Stimulated activated CD8-positive, alpha-beta memory T cell treated with anti-CD3 and anti-CD28 coated beads, Interleukin-12 subunit alpha, Interleukin-12 subunit beta, amount 100 ng/mL, for 4 hours (primary cell): ENCODE measurements at places on chromosomes 1 and 21.

DNA sequence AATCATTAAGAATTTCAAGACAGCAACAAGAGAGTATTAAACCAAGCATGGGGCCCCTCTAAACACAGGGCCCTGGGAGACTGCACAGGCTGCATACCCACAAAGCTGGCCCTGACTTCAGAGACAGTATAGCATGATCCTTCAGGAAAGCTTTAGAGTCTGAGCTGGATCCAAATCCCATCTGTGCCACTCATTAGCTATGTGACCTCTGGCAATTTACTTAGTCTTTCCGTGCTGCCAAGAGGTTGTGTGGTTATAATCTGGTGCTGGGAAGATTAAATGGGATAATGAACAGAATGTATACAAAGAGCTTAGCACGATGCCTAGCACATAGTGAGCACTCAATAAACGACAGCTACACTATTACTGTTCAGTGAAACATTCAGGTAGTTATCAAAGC is 4.0 kb downstream of the PHC2 start:
- no peak for DNase-seq

GRCh38 chr1:55589671-55590297 is 374.6 kb upstream of the USP24 start:
- no peak for DNase-seq

DNA sequence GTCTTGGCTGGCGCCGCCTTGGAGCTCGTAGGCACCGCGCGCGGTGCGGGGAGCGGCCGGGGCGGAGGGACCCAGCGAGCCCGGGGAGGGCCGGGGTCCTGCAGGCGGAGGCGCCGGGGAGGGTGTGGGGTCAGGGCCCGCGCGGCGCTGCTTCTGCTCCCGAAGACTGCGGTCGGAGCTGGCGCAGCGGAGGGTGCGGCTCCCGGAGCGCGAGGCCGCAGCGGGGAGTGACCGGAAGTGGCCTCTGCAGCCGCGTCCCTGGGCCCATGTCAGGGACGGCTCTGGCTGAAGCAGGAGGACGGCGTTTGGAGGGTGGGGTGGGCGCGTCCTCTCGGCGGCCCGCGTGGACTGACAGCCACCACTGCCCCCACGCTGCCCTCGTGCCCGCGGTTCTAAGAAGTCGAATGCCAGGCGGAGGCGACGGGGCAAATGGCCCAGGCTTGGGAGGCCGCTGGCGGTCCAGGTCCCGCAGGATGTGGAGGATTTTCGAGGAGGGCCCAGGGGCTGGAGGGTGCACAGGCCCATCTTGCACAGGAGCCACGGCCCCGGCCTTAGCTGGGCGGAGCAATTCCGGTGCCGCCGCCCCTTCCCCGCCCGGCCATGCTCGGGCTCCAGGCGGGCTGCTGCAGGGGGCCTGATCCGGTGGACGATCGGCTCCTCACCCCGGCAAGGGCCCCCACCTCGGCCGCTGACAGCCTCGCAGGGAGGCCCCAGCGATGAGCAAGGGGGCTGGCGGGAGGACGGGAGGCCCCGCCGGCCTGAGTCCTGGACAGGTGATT is 7.7 kb upstream of the ZNF669 start:
- DNase-seq = no peak

- no peak for DNase-seq
Observed at GRCh38 chr1:210342986-210343780, 14.5 kb downstream of the HHAT start.

DNA sequence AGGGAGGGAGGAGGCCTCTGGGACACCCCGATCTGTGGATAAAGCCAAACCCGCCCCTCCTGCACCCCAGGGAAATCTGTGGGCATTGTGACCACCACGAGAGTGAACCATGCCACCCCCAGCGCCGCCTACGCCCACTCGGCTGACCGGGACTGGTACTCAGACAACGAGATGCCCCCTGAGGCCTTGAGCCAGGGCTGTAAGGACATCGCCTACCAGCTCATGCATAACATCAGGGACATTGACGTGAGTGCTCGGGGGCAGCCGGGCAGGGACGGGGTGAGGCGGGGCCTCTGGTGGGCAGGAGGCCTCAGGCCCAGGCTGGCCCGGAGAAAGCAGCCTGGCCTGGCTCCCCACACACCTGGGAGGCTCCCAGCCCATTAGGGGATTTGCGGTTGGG is 54.7 kb downstream of the ALPL start:
- no peak for DNase-seq

DNA sequence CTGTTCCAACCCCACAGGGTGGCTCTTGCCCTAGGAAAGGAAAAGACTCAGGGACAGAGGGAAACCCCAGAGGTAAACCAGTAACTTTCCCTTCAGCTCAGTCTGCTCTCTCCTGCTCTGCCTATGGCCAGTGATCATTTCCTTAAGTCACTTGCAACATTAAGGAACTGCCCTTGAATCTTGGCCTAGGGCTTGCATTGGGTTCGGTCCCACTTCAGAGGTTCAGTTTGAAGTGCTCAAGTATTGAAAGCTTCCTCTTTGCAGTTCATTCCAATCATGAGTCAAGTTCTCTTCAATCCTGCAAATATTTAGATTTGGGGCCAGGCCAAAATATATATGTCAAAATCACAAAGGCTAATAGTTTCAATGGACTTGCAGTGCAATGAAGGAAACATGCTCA is 97.7 kb upstream of the IRF2BP2 start:
- no peak for DNase-seq

- DNase-seq = peak; percentile 57
Observed at GRCh38 chr1:27395441-27396195, 3.2 kb downstream of the GPR3 start.

DNA sequence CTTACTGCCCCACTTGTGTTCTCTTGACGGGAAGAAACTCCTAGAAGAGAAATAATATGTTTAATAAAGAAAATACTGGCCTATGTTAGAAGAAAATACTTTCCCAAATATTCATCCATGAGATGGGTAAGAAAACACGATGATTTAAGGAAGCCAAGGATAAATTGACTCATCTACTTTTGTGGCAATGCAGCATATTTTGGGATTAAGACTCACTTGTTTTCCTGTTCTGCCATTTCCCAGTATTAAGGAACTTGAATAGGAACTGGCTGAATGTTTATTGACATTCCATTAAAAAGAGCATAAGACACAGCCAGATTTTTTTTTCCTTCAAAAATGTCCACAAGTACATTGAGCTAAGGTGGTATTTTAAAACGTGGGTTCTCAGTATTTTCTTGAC is 10.9 kb upstream of the ADAMTS5 start:
- DNase-seq = no peak

DNA sequence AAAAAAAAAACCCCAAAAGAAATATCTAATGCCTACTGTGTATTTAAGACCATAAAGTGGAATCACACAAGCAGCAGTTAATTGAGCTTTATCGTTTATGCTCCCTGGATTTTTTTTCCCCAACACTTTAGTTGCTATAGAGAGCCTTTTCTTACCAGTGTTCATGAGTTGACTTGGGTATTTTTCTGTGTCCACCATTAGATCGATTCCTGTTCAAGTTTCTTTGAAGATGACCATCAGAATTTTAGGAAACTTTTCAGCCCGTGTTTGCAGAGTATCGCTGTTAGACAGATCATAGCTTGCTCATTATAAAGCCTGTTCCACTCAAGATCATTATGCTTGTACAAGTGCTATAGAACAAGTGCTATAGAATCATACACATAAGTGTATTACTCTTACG is 1.5 kb downstream of the RALGPS2 start:
- no peak for DNase-seq

- peak; percentile 44 for DNase-seq
Observed at GRCh38 chr1:153532769-153533599, 2.8 kb downstream of the S100A6 start.

GRCh38 chr1:24952413-24952841 is 22.4 kb upstream of the RUNX3 start:
- no peak for DNase-seq

GRCh38 chr1:212953321-212953720 is 3.0 kb downstream of the VASH2 start:
- no peak for DNase-seq

- no peak for DNase-seq
Observed at GRCh38 chr1:6184083-6184783, 4.1 kb upstream of the CHD5 start.

DNA sequence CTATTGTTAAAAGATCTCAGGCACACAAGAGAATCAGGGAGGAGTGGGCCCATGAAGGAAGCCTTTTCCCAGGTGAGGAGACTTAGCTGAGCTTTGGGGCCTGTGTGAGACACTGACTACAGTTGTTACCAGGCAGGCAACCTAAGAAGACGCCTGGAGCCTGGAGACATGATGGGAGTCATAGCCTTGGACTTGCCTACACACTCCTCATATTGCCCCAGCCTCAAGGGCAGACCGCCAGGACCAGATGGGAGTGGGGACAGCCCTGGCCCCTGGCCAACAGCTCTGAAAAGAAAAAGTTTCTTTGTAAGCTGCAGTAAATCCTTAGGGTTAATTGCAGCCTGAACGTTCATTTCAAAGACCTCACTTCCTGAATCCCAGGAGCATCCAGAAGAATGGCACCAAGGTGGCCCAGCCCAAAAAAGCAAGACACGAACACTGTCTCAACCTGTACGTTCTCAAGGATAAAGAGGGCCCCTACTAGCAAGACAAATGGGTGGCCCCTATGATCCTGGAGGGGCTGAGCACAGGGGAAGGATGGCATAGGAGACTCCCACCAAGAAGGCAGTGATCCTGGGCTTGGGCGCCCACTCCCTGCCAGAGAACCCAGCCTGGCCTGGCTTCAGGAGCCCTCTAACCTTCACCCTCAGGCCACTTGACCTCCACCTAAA is 33.2 kb upstream of the BTG2 start:
- no peak for DNase-seq

GRCh38 chr21:35259457-35259856 is 210.4 kb upstream of the RUNX1 start:
- DNase-seq = no peak

DNA sequence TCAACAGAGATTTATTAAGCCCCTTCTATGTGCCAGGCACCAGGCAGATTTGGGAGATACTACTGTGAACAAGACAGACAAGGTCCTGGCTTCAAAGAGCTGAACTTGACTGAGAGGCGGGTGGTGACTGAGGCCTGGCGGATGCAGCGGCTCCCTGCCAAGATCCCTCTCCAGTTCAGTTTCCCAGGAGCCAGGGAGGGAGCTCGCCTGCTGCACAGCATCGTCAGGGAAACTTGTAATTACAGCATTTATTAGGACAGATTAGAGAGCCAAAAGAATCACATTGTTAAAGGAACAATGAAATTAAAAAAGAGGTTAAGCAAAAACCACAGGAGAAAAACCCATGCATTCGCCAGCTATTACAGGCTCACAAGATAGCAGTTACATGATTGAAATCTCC is 55.3 kb downstream of the ETS2 start:
- no peak for DNase-seq

GRCh38 chr1:109535971-109536491 is 3.6 kb upstream of the GPR61 start:
- DNase-seq = no peak
